ENCODE measurements at places on chromosomes 11 and 22.

DNA sequence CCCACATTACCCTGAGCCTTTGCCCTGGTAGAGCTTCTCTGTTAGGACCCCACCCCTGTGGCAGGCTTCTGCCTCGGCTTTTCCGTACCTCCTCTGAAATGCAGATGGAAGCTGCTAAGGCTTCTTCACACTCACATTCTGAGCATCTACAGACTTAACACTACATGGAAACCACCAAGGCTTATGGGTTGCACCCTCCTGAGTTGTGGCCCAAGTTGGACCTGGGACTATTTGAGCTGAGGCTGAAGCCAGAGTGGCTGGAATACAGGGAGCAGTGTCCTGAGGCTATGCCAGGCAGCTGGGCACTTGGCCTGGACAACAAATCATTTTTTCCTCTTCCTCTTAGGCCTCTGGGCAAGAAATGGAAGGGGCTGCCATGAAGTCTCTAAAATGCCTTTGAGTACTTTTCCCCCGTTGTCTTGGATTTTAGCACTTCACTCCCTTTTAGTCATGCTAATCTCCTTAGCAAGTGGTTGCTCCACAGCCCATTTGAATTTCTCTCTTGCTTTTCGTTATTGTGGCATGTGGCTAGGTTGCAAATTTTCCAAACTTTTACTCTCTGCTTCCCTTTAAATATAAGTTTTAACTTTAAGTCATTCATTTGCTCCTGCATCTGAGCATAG lies 114.8 kb upstream of the FIBIN start:
- DNase-seq = no peak

- DNase-seq = no peak
These were observed 99.5 kb downstream of the CASP12 start for GRCh38 chr11:104798789-104799188.

- DNase-seq = no peak
These were observed 32.7 kb downstream of the FAM83F start for GRCh38 chr22:40027191-40028097.

DNA sequence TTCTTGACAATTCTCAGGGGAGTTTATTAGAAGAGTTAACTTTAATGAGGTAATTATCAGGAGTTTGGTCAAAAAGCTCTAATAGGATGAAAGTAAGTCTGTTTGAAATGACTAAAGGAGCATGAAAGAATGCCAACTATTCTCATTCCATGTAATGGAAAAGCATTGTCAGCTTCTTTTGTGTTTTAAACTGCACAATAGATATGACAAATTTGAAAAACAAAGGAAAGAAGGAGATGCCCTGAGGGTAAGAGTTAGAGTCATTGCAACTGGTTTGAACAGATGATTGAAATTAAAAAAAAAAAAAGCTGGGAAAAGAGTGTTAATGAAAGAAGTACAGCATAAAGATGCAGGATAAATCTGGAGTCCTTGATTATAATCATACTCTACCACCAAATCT lies 296.8 kb upstream of the FOLH1 start:
- DNase-seq = no peak

DNA sequence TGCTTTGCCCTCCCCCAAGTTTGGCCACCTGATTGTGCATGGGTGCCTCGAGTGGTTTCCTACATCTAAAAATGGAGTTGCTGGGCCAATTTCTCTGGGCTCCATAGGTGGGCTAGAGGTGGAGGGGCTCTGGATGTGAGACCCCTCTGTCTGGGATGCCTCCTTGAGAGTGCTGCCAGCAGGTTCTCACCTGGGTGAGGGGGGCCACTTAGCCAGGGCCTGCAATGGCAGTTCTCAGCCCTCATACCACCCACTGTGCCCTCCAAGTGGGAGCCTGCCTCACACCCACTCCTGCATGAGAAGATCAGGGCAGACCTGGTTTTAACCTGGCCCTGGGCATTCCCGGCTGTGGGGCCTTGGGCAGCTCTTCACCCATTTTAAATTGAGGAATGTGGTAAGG lies 83.9 kb downstream of the CABIN1 start:
- no peak for DNase-seq

- DNase-seq = no peak
These were observed 22.1 kb downstream of the IFITM10 start for GRCh38 chr11:1728301-1728700.

DNA sequence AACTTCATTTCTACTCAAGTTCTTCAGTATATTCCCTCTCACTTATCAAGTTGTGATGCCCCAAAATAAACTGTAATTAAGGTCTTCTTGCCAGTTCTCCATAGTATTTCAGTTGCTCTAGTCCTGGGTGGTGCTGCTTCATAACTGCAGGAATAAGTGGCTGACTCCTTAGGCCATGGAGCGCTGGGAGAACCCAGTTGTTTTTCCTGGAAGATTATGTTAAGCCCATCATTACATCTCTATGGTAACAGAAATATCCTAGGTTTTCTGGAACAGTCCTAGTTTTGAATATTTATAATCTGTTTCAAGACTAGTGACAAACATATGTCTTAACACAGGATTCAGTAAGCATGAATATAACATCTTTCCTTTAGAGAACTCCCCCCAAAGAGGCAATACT lies 7.6 kb downstream of the SYTL2 start:
- DNase-seq = no peak

DNA sequence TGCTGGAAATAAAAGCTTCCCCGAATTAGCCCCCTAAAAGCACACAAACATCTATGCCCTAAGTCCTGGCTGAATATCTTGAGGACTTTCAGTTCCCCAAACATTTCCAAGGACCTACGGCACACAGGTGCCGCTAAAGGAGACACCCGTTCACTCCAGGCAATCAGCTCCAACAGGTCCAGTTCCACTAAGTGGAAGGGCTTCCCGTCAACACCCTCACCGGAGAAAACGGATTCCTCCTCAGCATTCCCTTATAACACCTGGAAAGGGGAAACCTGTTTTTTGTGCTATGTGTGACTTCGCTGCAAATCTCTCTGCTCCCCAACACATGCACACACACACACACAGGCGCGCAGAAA lies 3.9 kb downstream of the TENM4 start:
- no peak for DNase-seq

DNA sequence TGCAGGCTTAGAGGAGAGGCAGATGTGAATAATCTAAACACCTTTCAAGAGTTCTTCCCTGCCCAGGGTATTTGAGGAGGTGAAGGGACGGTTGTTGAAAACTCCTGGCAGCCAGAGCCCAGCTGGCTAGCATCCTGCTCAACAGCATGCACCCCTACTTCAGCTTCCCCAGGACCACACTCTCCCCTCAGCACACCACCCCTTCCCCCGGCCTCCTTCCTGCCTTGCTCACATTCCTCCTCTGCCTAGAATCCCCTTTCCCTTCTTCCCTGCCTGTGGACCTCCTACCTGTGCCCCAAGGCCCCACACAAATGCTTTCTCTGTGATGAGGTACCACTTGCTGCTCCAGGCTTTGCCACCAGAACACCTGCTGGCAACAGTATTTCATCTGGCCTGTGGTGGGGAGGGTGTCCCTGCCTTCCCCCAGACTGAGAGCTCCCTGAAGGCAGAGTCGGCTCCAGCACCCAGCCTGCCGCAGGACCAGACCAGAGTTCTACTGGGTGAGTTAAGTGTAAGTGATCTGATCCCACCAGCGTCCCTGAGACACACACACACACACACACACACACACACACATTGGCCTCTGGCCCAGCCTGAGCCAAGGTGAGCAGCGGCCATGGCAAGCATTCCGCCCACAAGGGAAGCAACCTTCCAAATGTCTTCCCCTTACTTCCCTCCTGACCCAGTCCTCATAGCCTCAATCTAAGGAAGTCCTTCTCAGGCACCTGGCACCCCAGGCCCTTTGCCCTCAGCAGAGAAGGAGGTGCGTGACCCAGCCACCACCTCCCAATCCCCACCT lies 79.5 kb downstream of the PDE2A start:
- DNase-seq = no peak

GRCh38 chr11:111634981-111635705 lies 32.9 kb downstream of the SIK2 start:
- DNase-seq = no peak

DNA sequence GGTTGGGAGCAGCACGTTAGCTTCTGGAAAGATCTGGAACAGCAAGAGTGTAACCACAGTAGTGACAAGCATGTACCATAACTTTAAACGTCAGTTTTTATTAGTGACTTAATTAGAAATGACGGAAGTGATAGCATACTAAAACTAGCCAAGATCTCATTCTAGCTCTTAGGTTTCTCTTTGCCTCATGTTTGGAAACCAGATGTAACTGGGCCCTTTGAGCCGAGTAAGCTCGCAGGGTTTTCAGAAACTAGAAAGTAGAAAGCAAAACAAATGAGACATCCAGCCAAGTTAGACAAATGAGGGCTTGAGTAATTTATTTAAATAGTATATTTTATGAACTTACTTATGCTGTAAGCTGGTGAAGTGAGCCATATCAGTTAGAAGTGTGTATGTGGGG lies 40.2 kb upstream of the SLC5A12 start:
- DNase-seq = no peak

GRCh38 chr11:71240061-71240690 lies 12.2 kb downstream of the SHANK2 start:
- DNase-seq = no peak

- no peak for DNase-seq
These were observed 1078.0 kb downstream of the BRD1 start for GRCh38 chr22:48749555-48750227.

GRCh38 chr11:109320595-109320994 lies 101.4 kb upstream of the C11orf87 start:
- no peak for DNase-seq

DNA sequence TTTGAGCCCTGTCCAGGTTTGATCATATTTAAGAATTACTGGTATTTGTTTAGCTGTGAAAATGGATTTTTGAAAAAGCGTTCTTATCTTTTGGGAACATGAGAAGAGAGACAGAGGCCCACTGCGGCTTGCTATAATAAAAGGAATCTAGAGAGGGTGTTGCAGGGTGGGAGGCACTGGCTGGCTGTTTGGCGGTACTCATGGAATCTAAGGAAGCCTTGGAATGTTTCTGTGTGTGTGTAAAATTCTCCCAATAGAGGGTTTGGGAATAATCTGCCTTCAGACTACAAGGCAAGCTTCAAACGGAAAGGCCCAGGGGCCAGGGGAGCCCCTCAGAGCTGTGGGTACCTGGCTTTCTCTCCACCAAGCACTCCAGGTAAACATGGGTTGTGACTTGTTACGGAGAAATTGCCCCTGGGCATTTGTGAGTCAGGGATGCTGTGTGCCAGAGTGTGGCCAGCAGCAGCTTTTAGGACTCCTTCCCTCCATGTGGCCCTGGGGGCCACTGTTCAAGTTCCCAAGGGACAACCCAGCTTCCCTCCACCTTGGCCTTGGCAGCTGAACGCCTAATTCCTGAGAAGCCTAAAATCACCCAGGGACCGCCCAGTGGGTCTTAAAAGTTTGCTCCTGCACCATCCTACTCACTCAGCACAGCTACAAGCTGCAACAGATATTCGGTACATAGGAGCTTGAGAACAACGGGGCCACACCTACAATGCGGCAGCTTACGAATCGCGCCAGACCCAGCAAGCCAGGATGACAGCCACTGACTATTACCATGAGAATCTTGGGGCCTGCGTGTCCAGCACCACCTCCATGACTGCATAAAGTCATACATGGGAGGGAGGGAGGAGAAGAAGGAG lies 14.1 kb upstream of the SYT8 start:
- no peak for DNase-seq

DNA sequence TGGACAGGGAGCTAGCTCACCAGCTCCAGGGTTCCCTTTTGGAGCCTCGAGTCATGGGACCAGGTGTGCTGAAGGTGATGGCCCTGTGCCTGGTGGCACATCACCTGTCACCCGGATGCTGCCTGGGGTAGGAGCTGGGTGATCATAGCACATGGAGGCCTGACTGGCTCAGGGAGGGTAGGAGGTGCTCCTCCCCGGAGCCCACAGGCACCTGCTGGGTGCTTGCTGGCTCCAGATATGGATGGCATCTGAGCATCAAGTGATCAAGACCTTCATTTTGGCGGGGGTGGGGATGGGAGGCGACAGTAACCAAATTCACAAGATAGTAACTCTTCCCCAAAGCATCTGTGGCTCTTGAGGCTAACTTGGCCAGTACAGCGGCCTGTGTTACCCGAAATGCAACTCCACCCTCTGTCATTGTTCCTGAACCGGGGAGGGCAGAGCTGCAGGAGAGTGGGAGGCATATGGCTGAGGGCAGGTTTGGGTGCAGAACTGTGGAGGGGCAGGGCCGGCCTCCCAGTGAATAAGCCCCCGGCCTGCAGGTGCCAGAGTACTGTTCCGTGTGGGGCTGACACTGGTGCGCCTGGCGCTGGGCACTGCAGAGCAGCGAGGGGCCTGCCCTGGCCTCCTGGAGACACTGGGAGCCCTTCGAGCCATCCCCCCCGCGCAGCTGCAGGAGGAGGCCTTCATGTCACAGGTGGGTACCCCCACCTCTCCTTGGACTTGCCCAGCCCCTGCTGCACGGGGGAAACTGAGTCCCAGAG lies 4.7 kb downstream of the TBC1D10C start:
- DNase-seq = no peak

DNA sequence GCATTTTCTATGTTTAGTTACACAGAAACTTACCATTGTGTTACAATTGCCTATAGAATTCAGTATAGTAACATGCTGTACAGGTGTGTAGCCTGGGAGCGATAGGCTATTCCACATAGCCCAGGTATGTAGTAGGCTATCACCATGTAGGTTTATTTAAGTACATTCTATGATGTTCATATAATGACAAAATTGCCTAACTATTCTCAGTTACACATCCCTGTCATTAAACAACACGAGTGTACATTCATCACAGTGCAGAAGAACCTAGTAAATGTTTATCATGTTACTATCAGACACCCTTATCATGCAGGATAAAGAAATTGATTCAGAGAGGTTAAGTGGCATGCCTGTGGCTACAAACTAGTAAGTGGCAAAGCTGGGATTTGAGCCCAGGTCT lies 28.4 kb upstream of the BMAL1 start:
- no peak for DNase-seq

GRCh38 chr11:104792861-104793260 lies 105.4 kb downstream of the CASP12 start:
- DNase-seq = no peak

DNA sequence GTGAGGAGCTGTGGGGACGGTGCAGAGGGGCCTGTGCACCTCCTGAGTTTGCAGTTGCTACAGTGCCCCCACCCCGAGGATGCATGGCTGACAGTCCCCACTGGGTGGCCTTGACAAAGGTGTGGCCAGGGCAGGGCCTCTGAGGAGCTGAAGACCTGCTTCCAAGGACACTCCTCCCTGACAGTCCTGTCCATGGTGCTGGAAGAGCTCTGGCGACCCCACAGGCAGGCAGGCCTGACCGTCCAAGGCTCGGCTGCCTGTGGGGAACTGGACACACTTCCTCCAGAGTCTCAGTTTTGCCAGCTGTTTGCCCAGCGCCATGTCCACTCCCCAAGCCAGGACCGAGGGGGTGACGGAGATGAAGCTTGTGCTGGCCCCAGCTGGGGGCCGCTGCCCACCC lies 32.7 kb downstream of the BRSK2 start:
- DNase-seq = no peak

DNA sequence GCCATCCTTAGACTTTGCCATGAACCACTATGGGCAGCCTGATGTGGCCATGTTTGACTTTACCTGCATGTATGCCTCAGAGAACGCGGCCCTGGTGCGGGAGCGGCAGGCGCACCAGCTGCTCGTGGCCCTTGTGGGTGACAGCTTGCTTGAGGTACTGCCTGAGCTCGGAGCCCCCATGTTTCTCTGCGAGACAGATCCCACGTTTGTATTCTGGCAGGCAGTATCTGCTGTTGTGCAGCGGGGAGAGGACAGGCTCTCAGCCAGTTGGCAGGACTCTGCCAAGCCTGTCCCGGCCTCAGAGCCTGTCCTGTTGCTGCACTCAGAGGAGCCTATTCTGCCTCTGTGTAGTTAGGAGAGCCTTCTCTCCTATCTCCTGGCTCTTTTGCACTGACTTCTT lies 109.9 kb downstream of the MICAL2 start:
- DNase-seq = no peak

Data from stimulated activated effector memory CD8-positive, alpha-beta T cell treated with anti-CD3 and anti-CD28 coated beads, Interleukin-12 subunit alpha, Interleukin-12 subunit beta, amount 100 ng/mL, for 72 hours (primary cell).